ENCODE measurements at places on chromosomes 16 and 17.
A peak's percentile ranks its signal among the peaks of the same experiment; 100 is the strongest.

DNA sequence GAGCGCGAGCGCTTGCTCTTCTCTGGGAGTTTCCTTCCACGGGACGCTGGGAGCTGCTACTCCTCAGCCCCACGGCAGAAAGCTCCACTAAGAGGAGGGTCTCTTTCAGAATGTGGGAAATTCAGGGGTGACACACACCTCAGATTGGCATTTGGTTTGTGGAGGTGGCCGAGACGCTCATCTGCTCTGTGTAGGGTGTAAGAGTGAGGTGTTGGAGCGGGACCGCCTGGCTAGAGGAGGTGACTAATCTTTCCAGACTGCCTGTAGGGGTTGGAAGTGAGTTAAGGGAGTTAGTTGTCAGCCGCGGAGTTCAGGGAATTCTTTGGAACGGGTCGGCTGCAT, 735 bp downstream of the PSMD11 start:
- peak; percentile 70 for DNase-seq

DNA sequence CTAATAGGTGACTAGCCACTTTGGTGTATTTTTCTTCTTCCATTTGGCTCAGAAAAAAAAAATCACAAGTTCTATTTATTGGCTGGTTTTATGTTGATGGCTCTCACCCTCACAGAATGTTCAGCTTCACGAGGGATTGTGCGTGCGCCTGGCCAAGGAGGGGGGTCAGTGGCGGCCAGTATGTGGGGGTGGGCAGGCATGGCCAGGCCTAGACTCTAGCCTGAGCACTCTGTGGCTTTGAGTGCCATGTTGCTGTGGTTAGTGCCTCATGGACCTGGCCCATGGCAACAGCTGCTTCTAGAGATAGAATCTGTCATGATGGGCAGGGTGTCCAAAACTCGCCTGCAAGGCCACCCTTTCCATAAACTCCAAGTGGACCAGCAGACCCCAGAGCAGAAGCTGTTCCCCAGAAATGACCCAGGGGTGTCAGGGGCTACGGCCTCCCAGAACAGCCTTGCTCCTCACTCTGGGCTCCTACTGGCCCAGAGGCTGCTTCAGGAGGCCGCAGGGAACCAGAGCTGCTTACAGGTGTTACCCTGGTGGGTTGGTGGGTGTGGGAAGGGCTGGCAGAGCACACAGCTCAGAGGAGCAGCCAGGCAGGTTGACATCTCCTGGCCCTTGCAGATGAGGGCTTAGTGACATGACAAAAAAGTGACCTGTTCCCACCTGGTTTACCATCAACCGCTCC, 124.9 kb downstream of the SOCS1 start:
- DNase-seq: no peak

DNA sequence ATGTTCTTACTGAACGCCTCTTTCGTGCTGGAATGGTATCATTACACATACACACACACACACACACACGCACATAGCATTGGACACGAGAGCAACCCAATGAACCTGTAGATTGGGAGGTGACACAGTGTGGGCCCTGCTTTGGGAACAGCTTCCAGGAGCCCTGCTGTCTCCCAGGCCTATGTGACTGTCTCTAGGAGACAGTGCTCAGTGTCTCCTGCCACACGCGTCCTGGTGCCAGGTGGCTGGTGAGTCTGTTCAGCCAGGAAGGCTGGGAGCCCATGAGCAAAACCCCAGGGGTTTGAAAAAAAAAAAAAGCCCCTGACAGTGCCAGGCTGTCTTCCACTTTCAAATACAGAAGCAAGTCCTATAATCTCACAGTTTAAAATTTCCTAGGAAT, 2.4 kb upstream of the SPOP start:
- DNase-seq: no peak

- no peak for DNase-seq
Measured at GRCh38 chr17:40931311-40931710, 6.1 kb downstream of the KRT23 start.

DNA sequence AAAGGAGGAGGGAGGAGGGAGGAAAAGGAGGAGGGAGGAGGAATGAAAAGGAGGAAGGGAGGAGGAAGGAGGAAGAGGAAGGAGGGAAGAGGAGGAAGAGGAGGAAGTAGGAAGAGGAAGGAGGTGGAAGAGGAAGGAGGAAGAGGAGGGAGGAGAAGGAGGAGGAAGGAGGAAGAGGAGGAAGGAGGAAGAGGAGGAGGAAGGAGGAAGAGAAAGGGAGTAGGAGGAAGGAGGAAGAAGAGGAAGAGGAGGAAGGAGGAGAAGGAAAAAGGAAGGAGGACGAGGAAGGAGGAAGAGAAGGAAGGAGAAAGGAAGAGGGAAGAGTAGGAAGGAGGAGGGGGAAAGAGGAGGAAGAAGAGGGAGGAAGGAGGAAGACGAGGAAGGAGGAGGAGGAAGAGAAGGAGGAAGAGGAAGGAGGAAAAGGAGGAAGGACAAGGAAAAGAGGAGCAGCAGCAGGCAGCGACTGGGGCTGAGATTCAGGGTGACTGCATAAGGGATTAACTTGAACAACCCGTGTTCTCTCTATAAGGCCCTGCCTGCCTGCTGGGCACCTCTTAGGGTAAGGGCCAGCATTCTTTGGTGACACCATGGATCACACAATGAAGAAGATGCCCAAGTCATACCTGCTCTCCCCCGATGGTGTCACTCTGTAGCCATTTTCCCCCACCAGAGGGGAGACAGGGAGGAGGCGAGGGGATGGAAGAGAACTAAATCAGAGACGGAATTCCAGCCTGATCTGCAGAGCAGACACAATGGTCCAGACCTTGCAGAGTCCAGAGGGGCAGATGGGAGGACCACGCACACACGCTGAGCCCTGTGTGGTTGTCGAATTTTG, 1.4 kb upstream of the IL34 start:
- DNase-seq: no peak

DNA sequence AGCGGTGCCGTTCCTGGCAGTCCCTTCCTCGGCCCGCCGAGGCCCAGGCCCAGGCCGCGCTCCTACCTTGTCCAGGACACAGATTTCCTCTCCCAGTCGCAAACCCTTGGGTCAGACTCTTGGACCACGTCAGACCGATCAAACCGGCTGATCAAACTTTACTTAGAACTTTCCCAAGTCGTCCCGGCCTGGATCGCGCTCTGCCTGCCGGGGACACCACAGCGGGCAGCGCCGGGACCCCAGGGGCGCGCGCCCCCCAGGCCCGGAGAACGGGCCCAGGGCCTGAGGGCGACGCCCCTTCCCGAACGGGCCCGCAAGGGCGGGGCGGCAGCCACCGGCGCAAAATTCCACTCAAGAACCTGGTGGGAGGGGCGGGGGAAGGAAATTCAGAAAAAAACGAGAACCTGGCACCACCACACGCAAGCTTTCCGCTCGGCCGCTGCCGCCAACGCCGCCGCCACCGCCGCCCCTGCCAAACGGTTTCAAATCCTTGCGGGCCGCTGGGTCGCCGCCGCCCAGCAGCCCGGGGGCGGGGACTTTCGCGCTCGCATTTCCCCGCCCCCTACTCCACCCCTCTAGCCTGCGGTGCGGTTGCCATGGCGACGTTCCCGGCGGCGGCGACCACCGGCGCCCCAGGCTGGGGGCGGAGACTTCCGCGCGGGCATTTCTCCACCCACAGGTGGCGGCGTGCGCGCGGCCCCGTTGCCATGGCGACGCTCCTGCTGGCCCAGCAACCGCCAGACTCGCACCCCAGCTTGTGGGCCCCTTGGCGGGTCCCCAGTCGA, at the start of gene CEP112:
Gene CEP112, minus strand, starts transcription at position 541 of the 785 bp plus-strand sequence.
- peak; percentile 61 for DNase-seq

GRCh38 chr16:22285080-22285479, 12.1 kb upstream of the POLR3E start:
- DNase-seq: no peak

DNA sequence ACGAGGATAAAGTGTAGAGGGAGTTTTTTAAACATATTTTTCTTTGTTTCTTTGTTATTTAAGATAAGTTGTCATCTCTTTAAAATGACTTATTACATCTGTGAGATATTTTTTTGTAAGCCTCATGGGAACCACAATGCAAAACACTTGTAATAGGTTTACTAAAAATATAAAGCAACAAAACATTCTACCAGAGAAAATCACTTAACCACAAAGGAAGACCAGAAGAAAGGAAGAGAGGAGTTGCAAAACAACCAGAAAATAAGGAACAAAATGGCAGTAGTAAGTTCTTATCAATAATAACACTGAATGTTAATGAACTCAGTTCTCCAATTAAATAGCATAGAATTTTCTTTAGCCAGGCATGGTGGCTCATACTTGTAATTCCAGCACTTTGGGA, 22.9 kb downstream of the DHRS7B start:
- DNase-seq: no peak

GRCh38 chr17:73592501-73592961, 51.7 kb downstream of the SDK2 start:
- no peak for DNase-seq

DNA sequence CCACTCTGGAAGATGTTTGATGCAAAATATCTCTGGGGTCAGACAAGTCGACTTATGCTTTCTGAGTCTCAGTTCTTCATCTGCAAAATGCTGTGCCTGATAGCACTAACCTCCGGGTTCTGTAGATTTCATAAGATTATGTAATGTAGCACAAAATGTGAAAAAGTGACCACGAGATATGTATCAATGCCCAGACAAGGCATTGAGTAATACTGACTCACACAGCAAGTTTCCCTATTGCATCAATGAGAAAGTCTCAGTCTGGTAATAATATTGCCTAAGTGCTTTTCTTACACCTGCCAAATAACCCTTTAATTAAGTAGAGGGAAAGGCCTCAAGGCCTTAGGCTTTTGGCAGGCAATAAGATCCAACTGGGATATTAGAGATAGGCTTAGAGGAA, 41.4 kb upstream of the MMP2 start:
- peak; percentile 12 for DNase-seq

GRCh38 chr16:58755989-58756649, 22.0 kb upstream of the GOT2 start:
- DNase-seq: peak; percentile 61

- DNase-seq: no peak
Measured at GRCh38 chr17:40315206-40315605, 6.2 kb downstream of the RARA start.

DNA sequence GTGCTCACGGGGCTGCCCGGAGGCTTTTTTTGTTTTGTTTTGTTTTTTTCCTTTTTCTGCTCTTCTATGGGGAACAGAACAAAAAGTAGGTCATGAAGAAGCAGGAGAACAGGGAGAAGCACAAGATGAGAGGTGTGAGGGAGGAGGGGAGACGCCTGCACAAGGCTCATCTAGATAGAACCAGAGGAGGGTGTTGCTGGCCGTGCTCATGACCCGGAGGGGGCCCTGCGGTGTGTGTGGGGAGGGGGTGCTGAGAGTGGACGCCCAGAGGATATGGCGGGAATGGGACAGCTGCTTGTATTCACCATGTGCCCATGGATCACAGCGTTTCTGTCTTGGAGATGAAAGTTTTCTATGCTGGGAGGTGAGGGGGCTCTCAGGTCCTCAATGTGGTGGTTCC, 183.7 kb downstream of the FOXL1 start:
- no peak for DNase-seq

- DNase-seq: no peak
Measured at GRCh38 chr16:46828292-46828691, 2.7 kb downstream of the C16orf87 start.

DNA sequence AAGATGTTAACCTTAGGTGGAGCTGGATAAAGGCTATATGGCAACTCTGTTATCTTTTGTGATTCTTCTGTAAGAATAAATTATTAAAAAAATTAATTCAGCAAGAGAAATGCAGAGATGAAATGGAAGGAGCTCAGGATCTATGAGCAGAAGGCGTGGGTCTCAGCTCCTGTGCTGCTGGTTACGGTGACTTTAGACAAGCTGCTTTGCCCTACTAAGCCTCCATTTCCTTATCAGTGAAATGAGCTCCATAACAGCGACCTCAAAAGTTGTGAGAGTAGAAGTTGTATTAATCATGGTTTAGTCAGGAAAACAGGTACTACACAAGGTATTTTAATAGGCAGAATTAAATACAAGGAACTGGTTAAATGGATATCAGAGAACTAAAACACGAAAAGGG, 48.2 kb upstream of the FOXJ1 start:
- no peak for DNase-seq

DNA sequence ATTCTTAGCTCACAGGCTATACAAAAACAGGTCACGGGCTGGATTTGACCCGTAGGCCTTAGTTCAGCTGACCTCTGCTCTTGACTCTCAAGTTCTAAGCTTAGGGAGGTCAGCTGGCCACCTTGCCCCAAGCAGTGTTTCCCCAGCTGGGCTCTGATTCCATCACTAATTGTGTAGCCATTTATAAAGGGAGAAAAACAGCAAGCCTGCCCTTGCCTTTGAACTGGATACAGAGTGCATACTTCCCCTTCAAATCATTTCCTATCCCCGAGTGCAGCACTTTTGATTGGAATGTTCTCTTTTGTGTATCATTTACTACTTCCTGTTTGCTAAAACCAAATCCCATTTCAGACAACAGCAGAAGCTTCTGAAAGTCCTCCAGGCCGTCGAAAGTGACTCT, 153.6 kb downstream of the KATNIP start:
- peak; percentile 17 for DNase-seq

DNA sequence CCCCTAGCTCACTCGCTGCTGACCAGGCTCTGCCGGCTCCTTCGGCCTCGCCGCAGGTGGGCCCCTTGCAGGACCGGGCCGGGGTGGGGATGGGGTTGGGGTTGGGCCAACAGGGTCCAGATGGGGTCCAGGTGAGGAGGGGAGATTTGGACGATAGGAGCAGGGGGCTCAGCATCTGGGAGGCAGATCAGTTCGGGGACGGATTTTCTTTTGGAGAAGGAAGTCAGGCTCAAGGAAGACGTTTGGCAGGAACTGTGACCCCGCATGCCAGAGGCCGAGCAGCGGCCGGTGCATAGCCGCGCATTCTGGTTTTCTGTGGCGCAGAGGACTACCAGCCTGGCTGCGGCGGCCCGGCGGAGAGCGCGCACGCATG, 845 bp upstream of the ALDOA start:
- no peak for DNase-seq

DNA sequence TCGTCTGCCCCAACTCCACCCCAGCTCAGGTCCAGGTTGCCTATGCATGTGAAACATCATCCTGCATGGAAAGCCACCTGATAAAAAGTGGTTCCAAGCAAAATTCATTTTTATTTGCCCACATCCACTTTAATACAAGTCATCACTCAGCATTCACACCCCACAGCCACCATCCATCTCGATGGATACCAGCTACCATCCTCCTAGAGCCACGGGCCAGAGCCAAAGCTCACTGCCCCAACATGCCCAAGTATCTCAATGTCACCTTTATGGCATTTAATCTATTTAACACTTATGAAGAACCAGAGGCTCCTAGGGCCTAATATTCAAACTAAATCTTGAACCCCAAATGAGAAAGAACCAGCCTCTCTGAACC, 70.5 kb downstream of the COPRS start:
- no peak for DNase-seq

- DNase-seq: no peak
Measured at GRCh38 chr16:49836218-49836617, 19.7 kb downstream of the ZNF423 start.
